ENCODE measurements at places on chromosomes 6 and 20. TPM values are rescaled to one million over a fixed set of nuclear protein-coding genes. Genes with fewer than 3 reads are reported as not detected.

- no peak for DNase-seq
These were observed 13.5 kb downstream of the MBOAT1 start for GRCh38 chr6:20198775-20199174.

DNA sequence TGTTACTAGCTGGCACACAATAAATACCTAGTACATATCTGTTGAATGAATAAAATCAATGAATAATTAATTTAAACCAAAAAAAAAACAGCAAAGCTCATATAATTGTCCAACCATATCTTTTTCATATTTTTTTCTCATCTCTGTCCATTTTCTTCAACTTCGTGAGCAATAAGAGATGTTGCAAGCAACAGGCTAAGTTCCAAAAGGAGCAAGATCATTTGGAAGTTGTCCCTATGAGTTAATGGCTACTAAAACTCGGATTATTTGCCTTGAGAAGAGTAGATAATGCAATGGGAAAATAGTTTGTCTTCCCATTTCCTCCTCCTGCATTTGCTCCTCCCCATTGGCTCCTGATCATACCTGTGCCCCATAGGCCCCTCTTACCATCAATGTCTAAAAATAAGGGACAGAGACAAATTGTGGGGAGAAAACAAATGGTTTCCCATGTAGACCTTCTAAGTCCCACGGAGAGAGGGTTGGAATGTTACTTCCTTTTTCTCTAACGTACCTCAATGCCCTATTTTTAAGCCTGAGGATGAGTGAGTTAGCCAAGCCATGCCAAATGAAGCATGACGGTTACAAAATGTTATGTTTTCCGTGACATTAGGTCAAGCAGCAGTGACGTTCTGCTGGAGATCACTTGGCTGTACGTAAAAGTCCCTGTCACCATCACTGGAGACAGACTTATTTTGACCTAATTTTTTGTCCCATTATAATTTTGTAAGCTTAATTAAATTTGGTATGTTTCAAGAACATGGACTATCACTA lies 217.3 kb upstream of the PREP start:
- DNase-seq, result no peak

GRCh38 chr20:9978397-9979004 lies 56.3 kb upstream of the ANKEF1 start:
- DNase-seq, result peak; percentile 79

- DNase-seq, result no peak
These were observed 131.0 kb downstream of the ANKRD60 start for GRCh38 chr20:58097429-58097828.

- DNase-seq, result no peak
These were observed 33.2 kb upstream of the PHACTR3 start for GRCh38 chr20:59571151-59571550.

- DNase-seq, result no peak
These were observed 242.9 kb downstream of the CDC5L start for GRCh38 chr6:44630125-44631028.

The DXO gene
- polyA plus RNA-seq, result 19.9 TPM

The DPPA5 gene
- not detected for polyA plus RNA-seq

Data from muscle of arm (tissue), 14 donors.